Fibroblast of gingiva (primary cell): ENCODE measurements at places on chromosomes 5 and 9.

- DNase-seq, result no peak
Measured at GRCh38 chr9:122393284-122393983, 22.6 kb downstream of the PTGS1 start.

DNA sequence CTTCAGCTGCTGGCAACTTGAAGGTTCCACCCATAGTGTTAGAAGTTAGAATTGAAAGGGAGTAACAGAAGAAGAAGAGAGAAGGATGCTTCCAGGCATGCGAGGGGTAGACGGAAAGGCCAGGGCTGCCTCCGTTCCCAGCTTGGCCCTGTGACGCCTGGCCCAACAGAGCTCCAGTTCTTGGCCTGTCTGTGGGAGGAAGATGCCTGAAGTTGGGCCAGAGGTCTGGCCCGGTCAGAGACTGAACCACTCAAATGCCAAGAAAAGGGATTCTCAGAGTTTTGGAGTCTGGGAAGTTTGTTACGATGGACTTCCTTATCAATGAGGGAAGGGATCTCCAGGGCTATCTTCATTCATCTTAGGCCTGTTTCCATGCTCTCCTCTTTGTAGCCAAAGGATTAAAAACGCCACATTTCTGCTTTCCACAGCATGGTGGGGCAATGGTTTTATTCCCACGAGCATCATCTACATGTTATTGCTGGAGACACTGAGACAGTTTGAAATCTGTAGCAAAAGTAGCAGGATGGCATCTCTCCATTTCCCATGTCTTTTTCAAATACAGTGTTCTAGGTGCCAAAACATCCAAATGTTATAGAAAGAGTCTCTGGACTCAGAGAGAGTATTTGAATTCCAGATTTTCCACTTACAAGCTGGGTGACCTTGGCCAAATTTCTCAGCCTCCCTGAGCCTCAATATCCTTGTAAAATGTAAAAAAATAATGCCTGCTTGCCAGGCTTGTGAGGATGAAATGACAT, 65.4 kb upstream of the ANKRD55 start:
- no peak for DNase-seq

DNA sequence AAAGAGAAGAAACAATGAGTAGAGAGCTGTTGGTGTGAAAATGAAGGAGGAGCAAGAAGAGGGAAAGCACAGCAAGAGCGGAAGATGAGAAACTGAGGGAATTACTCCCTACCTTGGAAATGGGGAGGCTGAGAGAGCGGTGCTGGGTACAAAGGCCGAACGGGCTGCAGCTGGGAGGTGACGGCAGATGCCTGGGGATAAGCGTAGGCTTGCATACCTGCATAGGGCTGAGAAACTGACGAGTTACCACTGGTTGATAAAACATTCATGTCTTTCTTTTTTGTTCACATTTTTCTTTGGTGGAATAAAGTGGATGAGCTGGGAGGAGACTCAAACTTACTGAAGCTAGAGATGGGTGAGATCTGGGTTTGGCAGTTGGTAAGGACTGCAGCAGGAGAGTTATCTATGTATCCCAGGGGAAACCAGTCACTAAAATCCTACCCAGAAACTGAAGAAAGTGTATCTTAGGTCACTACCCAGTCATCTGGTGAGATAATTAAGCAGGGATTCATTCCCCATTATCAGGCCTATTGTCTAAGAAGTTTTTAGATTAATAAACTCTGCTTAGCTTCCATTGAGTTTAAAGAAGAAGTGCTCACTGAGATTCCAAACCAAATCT, 34.8 kb downstream of the FKBP15 start:
- no peak for DNase-seq

GRCh38 chr9:112193572-112194288, 18.6 kb upstream of the SUSD1 start:
- DNase-seq, result no peak

- DNase-seq, result no peak
Measured at GRCh38 chr5:68406767-68407241, 191.2 kb downstream of the PIK3R1 start.

- DNase-seq, result no peak
Measured at GRCh38 chr5:169971780-169972179, 8.5 kb downstream of the INSYN2B start.
